ENCODE measurements at places on chromosomes 7 and 10.

DNA sequence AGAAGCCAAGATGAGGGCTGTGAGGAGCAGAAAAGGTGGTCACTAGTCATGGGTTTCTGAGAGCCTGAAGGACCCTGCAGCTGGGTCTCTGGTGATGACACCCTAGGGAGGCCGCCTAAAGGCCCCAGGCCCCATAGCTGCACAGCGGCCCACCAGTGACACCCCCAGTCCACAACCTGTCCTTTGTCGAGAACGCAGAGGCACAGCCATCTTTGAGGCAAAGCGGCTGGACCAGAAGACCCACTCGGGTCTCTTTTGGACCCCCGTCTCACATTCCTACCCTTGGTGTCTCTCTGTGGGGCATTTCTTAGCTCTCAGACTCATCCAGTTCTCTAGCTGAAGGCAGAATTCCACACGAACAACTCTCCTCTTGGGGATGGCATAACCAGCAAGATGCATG is 18.8 kb downstream of the JCAD start:
- DNase-seq, result no peak

DNA sequence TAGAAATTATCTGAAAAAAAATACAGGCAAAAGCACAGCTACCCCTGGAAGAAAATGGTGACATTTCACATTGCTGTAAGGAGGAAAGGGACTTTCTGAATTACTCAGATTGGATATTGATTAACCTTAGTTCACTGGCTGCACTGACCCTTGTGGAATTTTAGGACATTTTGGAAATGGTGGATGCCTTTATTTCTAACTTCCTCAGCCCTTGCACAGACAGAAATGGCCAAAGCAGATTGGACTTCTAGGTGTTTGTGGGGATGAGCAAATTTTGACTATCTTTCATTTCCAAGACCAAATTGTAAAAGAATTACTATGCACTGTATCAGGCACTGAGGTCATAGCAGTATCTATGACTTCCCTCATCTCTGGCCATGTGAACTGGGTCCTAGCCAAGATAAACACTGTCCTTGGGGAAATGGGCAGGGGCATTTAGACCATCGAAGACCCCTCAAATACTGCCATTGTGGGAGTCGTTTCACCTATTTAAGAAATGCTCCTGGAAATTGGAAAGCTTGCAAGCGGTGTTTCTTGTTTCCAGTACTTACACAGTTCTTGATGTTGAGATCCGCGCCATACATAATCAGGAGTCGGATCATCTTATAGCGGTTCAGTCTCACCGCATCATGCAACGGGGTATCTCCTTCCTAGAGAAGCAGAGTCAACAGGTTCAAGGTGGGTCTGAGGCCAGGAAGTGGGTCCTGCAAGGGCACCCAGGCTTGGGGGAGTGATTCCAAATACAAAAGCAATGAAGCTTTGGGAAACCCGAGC is 5.7 kb downstream of the ANKRD1 start:
- no peak for DNase-seq

DNA sequence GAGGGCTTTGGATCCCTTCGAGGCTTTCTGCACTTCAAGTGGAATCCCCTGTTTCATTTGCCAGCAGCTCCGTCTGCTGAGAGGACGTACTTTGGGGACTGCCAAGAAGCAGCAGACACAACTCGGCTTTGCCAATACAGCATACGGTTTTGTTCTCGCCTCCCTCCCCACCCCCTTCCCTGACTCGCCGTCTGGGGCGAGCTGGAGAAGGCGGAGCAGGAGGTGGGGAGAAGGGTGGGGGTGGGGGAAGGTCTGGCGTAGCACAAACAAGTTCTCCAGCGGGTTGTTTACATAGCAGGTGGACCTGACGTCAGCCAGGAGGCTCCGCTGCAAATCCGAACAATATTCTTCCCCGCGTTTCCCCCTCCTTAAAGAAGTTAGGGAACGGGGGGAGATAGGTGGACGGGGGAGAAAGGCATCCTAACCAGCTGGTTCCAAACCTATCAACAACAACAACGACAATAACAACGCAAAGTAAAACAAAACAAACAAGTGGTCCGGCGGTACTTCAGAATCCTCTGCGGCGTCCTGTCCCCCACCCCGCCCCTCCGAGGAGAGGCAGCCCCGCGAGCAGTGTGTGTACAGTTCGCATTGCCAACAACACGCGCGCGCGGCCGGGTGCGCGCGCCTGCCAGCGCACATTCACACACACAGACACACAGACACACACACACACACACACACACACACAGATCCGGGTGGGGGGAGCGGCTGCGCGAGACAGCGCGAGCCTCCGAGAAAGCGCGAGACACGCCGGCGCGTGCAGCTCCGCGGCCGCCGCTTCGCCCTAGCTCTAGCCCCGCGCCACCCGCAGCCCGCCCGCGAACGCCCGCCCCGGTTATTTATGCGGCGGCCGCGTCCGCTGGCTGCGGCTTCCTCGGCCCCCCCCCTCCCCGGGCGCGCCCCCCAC is 167.0 kb upstream of the PPP1R3A start:
- DNase-seq, result no peak

GRCh38 chr7:106563466-106564150 is 97.3 kb downstream of the CCDC71L start:
- no peak for DNase-seq

GRCh38 chr10:129330211-129330610 is 136.8 kb upstream of the MGMT start:
- DNase-seq, result no peak

DNA sequence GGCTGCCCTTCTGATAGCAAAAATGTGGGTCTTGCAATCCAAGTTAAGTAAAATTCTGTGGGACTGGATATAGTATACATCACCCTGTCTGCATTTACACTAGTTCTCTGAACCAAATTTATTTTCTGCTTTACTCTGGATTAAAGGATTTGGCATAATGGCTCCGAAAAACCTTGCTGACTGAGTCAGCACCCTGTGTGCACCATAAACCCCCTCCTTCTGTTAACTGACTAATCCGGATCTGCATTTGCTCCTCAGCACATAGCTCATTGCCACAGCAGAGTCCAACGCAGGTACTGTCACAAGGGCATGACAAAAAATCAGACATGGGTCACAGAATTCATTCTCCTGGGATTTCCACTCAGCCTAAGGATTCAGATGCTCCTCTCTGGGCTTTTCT is 1.3 kb downstream of the OR2A5 start:
- no peak for DNase-seq

DNA sequence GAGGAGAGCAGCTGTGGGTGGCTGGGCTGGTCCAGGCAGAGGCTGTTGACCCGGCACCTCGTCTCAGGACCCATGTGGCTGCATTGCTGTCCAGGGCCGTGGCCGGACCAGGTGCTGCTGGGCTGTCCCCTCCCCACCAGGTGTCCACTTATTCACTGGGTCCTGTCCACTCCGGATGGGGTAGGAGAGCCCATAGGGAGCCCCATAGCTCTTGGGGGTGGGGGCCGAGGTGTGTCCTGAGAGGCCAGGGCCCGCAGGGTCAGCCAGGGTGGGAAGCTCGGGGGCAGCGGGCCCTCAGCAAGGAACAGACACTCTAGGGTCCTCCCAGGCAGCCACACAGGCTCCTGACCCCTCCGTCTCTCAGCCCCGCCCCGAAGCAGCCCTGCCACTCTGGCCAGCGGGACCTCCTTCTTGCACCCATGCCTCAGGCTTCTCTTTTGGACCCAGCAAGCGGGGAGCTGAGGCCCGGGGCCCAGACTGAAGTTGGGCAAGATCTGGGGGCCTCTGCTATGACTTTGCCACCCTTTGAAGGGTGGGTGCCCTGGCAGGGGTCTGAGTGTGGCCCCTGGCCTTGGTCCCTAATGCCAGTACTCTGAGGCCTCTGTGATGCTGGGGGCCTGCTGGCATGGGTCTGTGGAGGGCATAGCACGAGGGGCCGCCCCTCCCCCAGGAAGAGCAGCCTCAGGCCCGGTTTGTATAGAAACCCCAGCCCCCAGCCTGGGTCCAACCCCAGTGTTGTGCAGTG is 86.4 kb downstream of the NKX6-2 start:
- DNase-seq, result no peak

DNA sequence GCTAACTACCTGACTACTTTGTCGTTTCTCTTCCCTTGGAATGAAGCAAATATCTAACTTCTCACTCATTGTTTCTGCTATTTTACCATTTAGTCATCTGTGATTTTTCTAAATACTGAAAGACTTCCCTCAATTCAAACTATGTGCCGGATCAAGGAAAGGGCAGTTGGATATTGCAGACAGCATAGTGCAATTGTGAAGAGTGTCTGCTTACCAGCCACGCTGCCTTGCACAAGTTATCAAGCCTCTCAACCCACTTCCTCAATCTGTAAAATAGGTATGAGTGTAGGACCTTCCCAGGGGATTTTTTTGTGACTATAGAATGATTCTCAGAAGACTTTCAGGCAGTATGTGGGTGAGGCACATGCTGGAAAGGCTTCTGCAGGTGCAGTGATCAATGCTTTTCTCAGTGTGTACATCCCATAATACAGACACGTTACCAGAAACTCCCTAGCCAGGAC is 54.3 kb downstream of the EGFR start:
- no peak for DNase-seq

- DNase-seq, result no peak
These were observed 283.0 kb downstream of the TCF7L2 start for GRCh38 chr10:113232928-113233511.

- no peak for DNase-seq
These were observed 130.4 kb upstream of the GDF10 start for GRCh38 chr10:47169581-47169980.

- DNase-seq, result no peak
These were observed 59.8 kb downstream of the GRID1 start for GRCh38 chr10:86306628-86307278.

GRCh38 chr10:126214021-126214420 is 174.3 kb downstream of the ADAM12 start:
- no peak for DNase-seq

DNA sequence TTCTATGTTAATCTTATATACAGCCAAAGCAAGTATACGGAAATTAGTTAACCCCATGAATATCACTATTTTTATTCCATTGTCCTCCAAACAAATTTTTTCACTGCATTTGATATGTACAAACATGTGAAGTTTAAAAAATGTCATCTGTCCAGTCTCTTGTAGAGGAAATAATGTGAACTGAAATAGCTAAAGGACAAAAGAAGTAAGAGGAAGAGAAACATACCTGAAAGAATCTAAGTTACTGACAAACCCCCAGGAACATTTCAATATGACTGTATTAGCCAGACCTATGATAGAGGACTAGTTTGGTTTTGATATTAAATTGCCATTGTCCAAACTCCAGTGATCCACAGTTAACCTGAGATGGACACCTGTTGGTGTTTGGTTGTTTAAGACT is 80.6 kb downstream of the NRCAM start:
- DNase-seq, result no peak

GRCh38 chr7:126411821-126412383 is 840.8 kb downstream of the GRM8 start:
- no peak for DNase-seq

DNA sequence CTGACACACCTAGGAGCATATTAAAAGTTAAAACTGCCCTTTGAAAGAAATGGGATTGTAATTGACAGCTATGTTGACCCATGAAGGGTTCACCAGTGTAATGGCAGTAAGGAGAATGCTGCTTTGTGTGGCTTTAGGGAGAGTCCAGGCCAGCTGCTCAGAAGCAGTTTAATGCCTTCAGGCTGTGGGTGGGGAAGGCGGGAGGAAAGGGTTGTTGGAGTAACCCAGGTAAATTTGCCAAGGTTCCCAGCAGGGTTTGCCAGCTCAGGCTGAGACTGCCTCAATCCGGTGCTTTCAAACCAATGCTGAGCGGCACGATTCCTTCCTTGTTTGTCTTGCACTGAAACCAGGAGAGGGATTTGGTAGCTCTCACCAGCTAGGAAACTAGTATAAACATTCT is 637.2 kb downstream of the INHBA start:
- no peak for DNase-seq

GRCh38 chr10:23291551-23292334 is 52.9 kb downstream of the C10orf67 start:
- DNase-seq, result no peak

DNA sequence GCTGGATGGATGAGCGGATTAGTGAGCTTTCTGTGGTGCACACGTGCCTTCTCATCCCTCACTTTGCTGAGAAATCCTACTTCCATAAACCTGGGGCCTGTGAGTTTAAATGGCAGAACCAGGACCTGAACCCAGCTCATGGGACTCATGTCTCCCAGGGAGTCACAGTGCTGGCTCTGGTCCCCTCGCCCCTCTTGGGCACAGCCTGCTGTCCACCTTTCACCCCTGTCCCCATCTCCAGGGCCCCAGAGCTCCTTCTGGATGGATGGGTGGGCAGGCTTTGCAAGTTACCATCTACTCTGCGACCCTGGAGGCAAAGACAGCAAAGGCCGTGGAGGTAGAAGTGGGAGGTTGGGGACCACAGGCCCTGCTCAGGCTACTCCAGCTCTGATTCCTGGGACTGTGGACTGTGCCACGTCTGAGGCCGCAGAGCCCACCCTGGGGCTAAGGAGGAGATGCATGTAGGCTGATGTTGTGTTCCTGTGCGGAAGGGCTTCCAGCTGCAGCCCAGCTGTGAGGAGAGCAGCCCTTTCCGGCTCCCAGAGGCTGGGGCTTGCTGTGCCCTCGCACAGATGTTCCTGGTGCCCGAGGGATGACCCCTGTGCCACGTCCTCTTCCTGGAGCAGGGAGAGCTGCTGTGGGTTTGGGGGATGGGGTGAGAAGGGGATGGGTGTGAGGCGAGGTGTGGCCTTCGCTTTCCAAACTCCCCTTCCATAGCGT is 40.3 kb downstream of the PRF1 start:
- no peak for DNase-seq

- DNase-seq, result no peak
These were observed 216.3 kb downstream of the CHRM2 start for GRCh38 chr7:137084607-137085380.

- no peak for DNase-seq
These were observed 616.4 kb upstream of the MGMT start for GRCh38 chr10:128850647-128851046.

DNA sequence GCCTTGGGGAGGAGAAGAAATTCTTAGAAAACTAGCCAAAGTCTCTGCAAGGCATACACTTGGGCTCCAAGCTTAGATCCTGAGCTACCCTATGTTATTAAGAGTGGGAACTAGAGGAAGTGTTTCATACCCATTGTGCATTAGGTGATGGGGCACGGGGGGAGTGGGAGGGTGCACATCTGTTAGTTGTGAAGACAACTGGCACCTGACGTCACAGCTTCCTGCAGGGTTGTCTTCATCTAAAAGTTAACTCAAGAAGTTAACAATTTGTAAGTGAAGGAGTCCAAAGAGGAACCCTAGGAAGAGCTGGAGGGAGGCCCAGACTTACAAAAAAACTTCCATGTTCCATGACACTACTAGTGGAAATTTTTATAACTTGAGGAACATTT is 158.1 kb downstream of the ADRA2A start:
- no peak for DNase-seq

DNA sequence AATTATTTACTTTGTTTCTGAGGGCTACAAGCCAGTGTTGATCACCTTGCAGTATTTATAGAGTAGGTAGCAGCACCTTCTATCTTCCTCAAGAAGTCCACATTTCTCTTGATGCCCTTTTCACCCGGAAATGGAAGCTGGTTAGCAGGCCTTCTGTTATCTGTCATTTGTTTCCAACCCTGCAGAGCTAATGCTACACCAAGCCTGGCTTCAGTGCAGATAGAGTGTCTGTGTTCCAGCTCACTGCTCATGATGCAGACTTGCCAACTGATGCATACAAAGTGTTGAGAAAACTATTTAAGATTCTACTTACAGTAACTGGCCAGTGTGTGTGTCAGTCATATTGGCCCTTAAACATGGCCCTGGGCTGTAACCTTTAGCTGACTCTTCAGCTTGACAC is 301.0 kb downstream of the LHFPL3 start:
- DNase-seq, result no peak
